ENCODE measurements at places on chromosomes 13 and 19.
A peak's percentile ranks its signal among the peaks of the same experiment; 100 is the strongest.

GRCh38 chr19:48755084-48755641 lies at the start of gene FGF21:
FGF21 (plus strand) TSS chr19:48755524; CDS start chr19:48756237, 713 bp downstream.
- no peak for DNase-seq

GRCh38 chr19:28578786-28579505 lies 634.0 kb downstream of the UQCRFS1 start:
- no peak for DNase-seq

DNA sequence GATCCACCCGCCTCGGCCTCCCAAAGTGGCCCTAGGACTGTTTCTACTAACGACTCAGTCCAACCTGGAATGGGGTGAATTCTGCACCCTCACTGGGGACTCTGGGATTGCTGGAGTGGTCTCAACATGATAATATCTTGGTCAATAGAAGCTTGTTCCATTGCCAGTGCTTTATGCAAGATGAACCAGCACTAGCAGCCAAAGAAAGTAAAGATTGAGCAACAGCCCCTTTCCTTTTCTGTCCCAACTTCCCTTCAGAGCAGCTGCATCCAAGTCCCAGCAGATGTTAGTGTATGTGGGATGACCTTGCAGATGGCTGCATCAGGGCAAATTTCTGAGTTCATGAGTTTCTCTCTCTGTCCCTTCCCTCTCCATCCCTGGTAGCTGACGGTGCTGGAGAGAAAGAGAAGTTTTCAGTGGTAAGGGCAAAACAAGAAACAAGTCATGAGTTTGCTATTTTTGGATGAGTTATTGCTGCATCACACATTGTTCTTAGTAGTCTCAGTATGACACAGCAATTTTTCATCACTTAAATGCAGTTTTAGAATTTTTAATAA lies 183.6 kb upstream of the EDNRB start:
- DNase-seq = no peak

DNA sequence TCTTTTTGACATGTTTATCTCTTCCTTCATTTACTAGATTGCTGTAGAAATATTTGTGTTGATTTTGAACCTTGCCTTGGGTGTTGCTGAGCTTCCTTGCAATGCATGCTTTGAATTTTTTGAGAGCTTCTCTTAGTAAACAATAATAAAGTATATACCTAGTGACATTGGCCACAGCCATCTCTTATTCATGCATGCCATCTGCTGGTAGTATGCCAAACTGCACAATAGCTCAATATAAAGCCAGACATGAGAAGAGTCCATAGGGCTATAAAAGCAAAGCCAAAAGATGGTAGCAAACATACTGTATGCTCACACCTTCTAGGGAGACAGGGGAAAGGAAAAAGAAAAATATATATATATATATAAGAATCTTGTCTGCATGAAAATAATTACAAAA lies 18.9 kb upstream of the ZSCAN5A start:
- peak; percentile 34 for DNase-seq

- no peak for DNase-seq
Measured at GRCh38 chr13:78960881-78961280, 301.9 kb upstream of the OBI1 start.

DNA sequence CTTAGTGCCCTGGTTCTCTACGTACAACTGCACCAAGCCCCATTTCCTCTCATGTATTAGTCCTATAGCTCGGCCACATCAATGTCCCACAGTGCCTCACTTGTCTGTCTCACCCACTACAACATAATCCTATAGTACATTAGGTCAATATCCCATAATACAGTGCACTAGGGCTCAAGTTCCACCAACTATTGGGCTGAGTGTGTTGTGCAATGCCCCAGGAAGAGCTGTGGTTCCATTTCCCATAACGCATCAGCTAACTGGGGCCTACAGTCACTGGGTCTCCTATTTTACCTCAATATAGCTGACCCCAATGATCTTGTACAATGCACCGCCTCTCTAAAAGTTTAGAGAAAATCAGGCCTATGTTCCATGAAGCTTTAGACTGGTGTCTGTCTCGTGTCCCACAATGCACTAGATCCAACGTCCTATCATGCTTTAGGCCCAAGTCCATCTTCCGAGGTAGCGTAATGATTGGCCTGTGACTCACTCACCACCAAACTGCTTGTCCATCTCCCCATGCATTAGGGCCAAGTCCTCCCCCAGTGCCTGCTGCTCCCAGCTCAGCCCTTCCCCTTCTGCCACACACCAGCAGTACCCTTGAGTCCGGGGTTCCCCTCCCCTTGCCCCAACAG lies 21.8 kb downstream of the TSKS start:
- no peak for DNase-seq

DNA sequence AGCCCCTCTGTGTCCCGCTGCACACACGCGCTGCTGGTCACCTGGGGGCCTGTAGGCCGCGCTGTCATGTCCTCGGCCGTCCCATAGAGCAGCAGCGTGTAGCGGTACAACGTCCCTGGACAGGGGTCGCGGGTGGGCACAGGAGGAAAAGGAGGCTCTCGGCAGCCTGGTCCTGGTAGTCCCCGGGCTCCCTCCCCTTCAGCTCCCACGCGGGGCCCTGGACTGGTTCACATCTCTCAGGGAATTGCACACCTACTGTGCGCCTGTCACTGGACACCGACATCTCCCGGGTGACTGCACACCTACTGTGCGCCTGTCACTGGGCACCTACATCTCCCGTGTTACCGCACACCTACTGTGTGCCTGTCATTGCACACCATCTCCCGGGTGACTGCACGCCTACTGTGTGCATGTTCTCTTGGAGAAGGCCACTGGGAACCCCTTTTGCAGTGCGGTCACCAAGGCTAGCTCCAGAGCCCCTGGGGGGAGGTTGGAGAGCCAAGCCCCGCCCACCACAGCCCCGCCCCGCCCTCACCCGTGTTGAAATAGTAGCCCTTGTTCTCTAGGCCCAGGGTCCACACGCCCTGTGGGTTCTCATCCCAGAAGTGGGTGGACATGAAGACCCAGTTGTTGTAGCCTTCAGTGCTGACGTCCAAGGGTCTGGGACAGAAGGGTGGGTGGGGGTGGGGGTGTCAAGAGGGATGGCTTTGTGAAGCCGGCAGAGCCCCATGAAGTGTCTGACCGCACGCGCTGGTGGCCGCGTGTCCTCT lies 3.5 kb upstream of the C19orf25 start:
- DNase-seq = peak; percentile 9

GRCh38 chr13:102651892-102652291 lies 43.0 kb downstream of the METTL21C start:
- DNase-seq = no peak

DNA sequence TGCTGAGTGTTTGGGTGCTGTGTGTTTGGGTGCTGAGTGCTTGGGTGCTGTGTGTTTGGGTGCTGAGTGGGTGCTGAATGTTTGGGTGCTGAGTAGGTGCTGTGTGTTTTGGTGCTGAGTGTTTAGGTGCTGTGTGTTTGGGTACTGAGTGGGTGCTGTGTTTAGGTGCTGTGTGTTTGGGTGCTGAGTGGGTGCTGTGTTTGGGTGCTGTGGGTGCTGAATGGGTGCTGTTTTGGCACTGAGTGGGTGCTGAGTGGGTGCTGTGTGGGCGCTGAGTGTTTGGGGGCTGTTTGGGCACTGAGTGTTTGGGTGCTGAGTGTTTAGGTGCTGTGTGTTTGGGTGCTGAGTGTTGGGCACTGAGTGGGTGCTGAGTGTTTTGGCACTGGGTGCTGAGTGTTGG lies 48.5 kb upstream of the F7 start:
- no peak for DNase-seq

DNA sequence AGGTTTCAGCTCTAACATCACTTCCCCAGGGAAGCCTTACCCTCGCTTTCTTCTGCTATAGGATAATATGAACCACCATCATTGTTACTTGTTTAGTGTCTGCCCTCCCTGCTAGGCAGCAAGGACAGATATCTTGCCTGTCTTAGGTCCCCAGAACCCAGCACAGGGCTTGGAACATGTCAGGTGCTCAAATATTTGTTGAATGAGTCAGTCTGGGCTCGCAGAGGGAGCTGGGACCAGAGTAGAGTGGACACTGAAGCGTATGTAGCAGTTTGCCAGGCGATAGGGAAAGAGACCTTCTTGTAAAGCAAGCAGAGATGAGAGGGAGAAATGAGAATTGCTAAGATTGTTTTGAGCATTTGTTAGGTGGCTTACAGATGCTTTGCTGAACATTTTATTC lies 11.7 kb downstream of the BCKDHA start:
- no peak for DNase-seq

DNA sequence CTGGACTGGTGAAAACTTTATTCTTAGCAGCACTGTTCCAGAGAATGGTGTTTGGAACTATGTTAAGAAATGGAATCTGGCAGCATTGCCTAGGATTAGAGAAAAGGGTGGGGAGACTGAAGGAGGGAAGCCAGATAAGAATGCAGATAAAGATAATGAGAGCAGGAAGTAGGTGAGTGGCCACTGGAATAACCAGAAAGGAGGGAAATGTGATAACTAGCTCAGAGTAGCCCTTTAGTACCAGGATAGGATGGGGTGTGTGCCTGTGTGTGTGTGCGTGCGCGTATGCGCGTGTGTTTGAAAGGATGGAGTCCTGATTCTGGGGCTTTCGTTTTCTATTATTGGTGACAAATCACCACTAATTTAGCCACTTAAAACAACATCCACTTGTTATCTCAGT lies 33.4 kb upstream of the FRY start:
- DNase-seq = no peak

- no peak for DNase-seq
Measured at GRCh38 chr13:100809129-100809390, 134.5 kb upstream of the TMTC4 start.

GRCh38 chr19:4803736-4804695 lies 12.5 kb downstream of the FEM1A start:
- DNase-seq = peak; percentile 70

DNA sequence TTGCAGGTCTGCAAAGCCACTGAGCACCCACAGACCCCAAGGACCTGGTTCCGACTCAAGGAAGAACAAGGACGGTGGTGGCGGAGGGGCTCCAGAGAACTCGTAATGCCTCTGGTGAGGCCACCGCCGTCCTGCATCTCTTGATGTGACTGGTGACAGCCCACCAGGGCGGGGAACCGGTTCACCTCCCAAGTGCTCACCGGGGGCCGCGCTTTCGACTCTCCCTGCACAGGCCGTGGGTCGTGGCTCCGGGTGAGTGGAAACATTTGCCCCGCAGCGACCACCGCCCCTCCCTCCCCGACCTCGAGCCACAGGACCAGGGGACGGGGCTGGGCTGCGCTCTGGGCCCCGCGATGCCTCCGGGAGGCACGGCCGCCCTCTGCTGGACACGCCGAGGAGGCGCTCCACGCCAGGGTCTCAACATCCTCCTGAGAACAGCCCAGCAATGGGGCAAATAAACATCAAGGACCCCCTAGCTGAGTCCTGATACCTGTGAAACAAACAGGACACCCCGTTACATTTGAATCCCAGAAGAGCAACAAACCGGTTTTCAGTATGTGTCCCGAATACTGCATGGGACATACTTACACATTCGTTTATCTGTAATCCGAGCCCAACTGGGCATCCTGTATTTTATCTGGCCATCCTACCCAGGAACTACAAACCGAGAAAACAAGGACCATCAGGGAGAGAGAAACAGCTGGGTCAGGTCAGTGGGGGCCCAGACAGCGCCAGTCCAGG lies 3.9 kb upstream of the PLPP2 start:
- DNase-seq = peak; percentile 56

- DNase-seq = no peak
Measured at GRCh38 chr19:48394331-48395169, 1.1 kb downstream of the GRIN2D start.

DNA sequence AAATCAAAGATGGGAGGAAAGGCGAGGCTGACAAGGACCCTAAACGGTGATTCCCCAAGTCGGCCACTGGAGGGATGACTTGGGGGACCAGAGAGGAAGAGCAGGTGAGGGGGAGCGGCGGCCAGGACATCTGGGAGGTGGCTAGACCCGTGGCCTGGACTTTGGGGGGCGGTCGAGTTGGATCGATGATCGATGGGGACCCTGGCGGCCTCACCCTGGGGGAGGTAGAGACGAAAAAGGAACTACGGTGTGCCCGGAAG lies 7.7 kb upstream of the CIRBP start:
- DNase-seq = no peak

DNA sequence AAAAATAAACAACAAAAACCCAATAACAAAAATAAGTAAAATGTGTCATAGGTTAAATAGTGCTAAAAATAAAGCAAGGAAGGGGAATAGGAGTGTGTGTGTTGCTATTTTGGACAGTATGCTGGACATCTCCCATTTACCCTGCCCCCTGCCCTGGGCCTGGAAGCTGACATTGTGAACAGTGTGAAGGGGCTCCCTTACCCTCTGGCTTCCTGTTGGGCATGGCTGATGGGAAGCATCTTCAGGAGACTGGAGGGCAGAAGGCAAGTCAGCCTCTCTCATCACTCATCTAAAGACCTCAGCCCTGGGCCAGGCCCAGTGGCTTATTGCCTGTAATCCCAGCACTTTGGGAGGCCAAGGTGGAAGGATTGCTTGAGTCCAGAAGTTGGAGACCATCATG lies 26.7 kb downstream of the KCTD15 start:
- no peak for DNase-seq

DNA sequence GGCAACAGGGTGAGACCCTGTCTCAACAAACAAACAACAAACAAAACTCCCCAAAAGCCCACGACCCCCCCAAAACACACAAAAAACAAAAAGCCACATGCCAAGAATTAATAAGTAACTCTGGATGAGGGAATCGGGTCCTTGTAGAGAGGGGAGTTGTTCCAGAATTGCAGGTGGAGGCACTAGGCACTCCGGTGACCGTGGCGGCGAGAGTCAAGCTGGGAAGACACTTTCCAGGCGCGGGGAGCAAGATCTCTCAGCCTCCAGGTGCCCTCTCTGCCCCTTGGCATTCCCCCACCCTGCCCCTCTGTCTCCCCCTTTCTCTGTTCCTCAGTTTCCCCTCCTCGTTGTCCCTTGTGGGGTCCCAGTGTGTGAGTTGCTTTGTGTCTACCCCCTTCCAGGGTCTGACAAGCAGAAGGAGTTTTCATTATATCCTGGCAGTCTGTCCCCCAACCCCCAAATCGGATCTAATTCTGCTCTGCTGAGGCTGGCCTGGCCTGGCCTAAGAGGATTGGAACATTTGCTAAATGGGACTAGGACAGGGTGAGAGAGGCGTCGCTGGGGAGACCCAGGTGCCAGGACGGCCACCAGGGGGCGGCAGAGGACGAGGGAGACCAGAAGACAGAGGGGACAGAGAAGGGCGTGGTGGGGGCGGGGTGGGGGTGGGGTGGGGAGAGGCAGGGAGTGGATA lies 8.3 kb upstream of the CRX start:
- DNase-seq = peak; percentile 81

DNA sequence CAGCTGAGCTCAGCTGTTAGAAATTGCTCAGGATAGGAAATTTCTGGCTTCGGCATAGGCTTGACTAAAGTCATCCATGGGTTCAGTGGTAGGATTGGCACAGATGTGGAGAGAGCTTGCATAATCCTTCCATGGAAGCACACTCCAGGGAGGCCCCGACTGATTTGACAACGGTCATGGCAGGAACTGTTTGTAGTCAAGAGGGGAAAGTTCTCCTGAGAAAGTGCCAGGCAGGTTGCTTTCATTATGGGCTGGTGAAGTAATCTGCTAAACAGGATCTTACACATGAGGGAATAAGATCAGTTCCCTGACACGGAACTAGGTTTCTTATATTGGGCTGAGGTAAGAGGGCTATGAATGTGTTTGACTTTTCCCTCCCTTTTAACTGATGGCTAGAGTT lies 120.1 kb downstream of the RGCC start:
- no peak for DNase-seq
